ENCODE measurements at places on chromosomes 5 and 9. TPM values are rescaled to one million over a fixed set of nuclear protein-coding genes. Genes with fewer than 3 reads are reported as not detected.

GRCh38 chr9:112562235-112562958, 75.8 kb downstream of the KIAA1958 start:
- no peak for DNase-seq

DNA sequence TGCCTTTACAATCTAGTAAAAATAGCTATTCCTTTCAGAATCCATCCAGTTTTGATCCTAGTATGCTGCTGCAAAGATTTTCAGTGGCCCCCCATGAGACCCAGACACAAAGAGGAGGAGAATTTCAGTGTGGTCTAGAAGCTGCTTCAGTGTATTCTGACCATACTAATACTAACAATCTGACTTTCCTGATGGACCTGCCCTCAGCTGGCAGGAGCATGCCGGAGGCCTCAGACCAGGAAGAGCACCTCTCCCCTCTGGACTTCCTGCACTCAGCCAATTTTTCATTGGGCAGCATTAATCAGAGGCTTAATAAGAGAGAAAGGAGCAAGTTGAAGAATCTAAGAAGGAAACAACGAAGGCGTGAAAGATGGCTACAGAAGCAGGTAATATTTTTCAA, 48.5 kb downstream of the RNF180 start:
- no peak for DNase-seq

DNA sequence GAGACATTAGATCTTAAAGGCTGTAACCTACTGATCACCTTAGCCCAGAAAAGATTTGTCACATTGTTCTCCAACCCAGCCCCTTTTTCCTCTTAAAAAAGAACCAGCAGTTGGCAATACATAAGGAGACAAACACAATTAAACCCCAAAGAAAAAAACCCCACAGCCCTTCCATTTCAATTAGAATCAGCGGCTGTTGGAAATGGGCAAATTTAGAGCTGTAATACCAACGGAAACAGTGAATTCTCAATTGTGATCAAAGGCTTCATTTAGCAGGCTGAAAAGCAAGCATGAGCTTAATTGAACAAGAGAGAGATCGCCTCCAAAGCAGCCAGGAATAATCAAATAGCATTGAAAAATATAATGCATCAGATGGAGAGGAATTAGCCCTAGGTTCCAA, 153.6 kb downstream of the FAM114A2 start:
- DNase-seq, result no peak

DNA sequence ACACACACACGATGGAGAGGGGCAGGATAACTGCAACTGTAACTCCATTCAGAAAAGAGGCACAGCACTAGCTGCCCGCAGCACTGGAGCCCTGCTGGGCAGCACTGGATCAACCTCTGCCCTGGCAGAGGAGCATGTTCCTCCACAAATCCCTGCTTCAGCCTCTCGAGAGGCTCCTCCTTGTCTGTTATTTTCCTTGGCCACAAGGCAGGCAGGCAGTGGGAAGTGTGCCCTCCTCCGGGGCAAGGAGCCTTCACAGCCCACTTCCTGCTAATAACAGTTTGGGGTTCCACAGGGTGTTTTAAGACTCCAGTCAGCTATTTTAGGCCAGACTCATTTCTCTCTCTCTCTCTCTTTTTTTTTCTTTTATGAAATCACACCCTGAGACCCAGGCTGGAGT, 11.8 kb downstream of the FXN start:
- no peak for DNase-seq

GRCh38 chr9:99352826-99353225, 130.7 kb downstream of the SEC61B start:
- no peak for DNase-seq

Gene FAM221B
- not detected for total RNA-seq

- DNase-seq, result no peak
Observed at GRCh38 chr9:123033352-123033751, at the start of gene GPR21. Gene GPR21 (plus strand): TSS chr9:123033667. CDS start chr9:123034567, 900 bp downstream.

Gene DRD1
- total RNA-seq, result 0.13 TPM

- no peak for DNase-seq
Observed at GRCh38 chr9:134645607-134646365, 4.2 kb downstream of the COL5A1 start.

- DNase-seq, result no peak
Observed at GRCh38 chr5:155738616-155739015, 588.3 kb upstream of the SGCD start.

Gene NOXA1
- total RNA-seq, result 0.84 TPM

DNA sequence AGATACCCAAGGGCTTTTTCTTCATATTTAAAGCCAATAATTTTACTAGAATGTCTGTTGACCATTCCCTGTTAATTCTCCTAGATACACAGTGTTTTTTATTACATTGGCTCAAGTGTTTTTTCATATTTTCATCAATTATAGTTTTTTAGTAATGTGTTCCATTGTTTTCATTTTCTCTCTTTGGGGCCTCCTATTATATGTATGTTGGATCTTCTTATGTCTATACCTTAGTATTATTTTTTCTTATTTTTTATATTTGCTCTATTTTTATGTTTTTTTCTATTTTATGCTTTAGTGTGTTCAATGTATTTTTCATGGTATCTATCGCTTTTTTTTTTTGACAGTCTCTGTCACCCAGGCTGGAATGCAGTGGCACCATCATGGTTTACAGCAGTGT, 7.5 kb downstream of the KIAA1958 start:
- DNase-seq, result no peak

DNA sequence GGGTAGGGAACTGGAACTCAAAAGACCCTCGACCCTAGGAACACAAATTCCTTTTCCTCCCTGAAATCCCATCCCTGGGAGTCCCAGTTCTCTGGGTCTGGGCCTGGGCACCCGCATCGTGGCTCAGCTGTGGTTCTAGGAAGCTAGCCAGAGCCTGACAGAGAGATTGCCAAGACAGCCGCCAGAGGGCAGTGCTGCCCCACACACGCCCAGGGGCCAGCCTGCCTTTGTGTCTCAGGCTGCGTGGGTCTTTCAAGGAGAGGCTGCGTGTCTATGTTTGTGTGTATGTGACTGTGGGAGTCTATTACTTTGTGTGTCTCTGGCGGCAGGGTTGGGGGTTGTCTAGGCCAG, 32.0 kb upstream of the TTLL11 start:
- DNase-seq, result peak; percentile 72

DNA sequence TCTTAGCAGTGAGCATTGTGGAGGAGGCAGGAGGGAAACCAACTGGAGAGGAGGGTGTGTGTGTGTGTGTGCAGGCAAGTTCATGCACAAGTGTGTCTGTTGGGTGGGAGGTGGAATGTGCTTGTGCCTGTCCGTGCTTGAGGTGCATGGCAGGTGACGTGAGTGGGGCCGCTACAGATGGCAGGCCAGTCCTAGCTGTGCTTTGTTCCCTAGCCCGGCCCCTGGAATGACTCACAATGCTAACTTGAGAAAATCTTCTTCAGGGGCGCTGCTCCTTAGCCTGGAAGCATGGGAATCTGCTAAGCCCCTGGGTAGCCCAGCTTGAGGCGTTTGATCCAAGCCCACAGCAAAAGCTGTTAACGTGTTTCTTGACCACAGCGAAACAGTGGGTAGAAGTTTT, 25.0 kb upstream of the DMRT2 start:
- DNase-seq, result no peak

DNA sequence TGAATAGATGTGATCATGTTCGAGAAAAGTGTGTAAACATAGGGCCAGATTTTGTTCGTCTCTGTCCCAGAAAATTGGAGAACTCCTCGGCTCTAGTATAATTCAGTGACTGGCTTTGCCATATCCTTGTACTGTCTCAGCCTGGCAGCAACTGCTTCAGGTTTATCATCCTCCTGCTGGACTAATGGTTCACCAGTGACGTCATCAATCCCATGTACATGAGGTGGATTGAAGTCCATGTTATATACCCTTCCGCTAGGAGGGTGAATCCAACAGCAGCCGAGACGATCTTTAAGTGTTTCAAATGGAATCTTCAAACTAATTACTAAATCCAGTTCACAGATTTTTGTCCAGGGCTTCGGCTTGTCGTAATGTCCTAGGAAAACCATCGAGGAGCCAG, 17.1 kb upstream of the PLPP1 start:
- no peak for DNase-seq

DNA sequence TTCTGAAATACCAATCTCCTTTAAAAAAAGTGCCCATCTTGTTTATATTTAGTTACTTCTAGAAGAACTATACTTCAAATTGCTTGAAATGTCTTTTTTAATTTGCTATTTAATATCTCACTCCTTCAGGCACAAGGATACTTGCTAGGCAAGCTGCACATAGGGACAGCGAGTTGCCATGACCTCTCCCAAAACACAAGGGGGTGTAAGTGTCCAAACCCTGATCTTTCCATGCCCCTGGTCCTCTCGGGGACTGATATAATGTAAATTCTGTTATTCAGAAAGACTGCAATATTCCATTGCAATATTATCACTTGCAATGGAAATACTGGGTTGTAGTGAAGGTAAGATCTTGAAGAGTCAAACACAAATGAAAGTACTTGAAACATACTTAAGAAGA, 480.4 kb downstream of the CETN3 start:
- no peak for DNase-seq

Gene GRM6
- not detected for total RNA-seq

DNA sequence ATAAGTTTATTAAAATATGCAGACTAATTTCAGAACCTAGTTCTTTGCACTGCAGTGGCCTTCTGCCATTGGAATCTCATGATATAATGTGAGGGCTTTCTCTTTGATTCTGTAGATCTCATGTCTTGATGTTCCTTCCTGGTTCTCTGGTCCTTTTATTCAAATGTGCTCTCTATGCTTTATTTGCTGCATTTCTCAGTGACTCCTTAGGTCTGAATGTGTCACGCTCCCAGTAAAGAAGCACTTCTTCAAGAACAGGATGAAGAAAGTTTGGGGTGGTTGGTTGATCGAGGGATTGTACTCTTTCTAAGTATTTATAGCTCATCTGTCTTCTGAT, 122.6 kb downstream of the GDNF start:
- DNase-seq, result no peak

GRCh38 chr5:10090074-10090473, 159.6 kb downstream of the ATPSCKMT start:
- no peak for DNase-seq

DNA sequence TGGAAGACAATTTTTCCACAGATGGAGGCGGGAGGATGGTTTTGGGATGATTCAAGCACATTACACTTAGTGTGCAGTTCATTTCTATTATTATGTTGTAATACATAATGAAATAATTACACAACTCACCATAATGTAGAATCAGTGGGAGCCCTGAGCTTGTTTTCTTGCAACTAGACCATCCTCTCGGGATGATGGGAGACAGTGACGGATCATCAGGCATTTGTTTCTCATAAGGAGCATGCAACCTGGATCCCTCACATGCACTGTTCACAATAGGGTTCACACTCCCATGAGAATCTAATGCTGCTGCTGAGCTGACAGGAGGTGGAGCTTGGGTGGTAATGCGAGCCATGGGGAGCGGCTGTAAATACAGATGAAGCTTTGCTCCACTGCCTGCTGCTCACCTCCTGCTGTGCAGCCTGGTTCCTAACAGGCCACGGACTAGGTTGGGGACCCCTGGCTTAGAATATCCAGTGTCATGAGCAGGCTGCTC, 1.6 kb downstream of the STKLD1 start:
- DNase-seq, result no peak

Gene ANKRD20A1
- 0.19 TPM for total RNA-seq

Gene PAIP1
- 99.5 TPM for total RNA-seq

Gene CRB2
- total RNA-seq, result 0.32 TPM

DNA sequence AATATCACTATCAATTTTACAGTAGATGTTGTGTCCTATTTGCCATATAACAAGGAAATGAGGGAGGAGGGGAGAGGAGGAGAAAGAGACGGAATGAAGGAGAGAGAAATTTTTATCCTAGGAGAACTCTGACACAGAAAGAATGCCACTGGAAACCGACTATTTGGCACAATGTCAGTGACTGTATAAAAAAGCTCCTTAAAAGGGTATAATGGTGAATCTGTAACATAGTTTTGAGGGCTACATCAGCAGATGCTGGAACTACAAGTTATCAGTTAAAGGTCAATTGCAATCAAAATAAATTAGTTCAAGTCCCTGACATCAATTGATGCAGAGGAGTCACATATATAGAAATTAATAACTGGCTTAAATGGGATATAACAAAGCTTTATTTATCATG, 5.7 kb downstream of the EDIL3 start:
- DNase-seq, result no peak

GRCh38 chr5:140054086-140054689, 11.1 kb upstream of the NRG2 start:
- DNase-seq, result no peak

DNA sequence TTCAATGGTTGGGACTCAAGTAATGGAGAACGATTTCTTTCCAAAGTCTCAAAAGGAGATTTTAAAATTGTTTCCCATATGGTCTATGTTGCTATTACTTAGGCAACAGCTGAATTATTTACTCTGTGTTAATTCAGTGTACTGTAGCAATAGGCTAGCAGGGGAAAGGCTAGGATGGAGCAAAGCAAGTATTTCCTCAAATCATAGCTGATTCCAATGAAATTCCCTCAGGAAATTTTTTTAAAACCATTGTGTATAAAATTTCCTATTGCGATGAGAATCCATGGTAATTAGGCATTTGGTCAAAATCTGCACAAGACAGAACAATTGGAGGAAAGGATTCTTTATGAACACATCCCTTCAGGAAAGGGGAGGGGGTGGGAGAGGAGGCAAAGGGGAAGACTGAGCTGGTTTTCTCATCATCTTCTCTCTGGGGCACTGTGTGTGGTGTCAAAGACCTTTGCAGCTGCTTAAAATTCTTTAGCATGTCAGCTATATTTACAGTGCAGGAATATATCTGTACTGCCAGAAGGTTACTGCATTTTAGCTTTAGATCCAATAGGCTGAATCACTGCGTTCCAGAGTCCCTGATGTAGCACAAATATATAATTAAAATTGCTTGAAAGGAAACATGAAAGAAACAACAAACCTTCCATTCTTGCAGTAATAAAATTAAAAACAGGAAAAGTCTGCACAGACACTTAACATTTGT, 95.3 kb downstream of the ZNF608 start:
- no peak for DNase-seq

DNA sequence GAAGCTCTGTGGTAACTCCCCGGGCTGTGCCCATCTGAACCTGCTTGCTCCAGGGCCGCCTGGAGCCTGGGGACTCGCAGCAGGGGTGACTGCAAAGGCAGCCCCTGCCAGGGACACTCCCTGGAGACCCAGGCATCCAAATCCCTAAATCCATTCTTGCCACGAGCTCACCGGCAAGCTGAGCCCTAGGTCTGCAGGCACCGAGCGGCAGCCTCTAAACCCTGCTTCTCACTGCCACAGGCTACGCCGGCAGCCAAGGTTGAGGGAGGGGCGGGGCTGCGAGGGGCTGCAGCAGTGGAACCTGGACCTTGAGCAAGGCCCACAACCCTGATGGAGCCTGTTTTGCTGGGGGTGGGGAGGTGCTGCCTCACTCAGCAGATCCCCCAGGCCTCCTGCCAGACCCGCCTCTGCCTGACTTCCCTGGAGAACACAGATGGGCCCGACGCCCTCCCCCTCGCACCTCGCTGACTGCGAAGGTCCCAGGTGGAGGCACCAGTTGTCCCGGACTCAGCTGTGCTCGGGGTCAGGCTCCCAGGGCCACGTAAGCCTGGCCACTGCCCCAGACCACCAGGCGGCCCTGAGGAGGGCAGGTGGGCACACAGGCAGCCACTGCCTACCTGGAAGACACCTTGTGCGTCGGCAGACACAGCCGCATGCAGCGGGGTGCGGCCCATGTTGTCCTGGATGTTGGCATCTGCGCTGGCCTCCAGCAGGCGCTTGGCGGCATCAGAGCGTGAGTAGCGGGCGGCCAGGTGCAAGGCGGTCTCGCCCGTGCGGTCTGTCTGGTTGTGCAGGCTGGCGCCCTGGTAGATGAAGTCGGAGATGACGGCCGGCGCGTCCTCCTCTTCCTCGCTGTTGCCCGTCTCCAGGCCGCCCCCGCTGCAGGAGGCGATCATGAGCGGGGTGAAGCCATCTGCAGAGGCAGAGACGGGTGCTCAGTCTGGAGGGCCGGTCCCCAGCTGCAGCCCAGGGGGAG, 17.4 kb upstream of the SEC16A start:
- no peak for DNase-seq
